ENCODE measurements at places on chromosomes 2 and 18.
A peak's percentile ranks its signal among the peaks of the same experiment; 100 is the strongest.

DNA sequence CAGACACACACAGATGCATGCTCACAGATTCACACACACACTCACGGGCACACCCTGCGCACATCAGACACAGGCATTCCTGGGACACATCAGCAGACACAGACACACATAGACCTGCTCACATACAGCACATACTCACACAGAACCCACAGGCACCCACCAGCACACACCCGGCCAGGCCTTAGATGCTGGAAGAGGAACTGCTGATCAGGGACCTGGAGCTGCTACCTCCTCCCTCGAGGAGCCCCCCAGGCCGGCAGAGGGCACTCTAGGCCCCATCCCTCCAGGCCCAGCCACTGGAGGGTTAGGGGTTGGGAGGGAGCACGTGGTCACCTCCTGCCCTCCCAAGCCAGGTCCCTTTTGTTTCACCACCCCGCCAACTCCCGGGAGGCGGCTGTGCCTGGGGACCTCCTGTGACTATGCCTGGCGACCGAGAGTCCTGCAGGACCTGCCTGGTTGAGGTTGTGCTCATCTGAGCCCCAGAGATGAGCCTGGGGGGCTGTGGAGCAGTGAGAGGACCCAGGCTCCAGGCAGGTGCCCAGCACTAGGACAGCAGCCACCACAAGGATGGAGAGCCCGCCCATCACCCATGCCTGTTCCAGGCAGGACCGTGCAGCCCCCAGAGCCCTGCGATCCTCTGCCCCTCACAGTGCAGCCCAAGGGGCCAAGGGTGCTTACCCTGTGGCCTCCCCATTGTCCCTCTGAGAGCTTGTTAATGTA is 21.0 kb upstream of the PTMA start:
- DNase-seq = no peak

GRCh38 chr2:233210843-233211547 is 40.5 kb upstream of the ATG16L1 start:
- peak; percentile 93 for DNase-seq

- DNase-seq = peak; percentile 63
Observed at GRCh38 chr2:152098496-152099366, at the start of gene CACNB4. TSS of gene CACNB4 (minus strand) at chr2:152099044.

GRCh38 chr18:10558243-10558966 is 32.6 kb downstream of the NAPG start:
- DNase-seq = no peak
